Caki2 (cell line): ENCODE measurements at places on chromosomes 4 and X.

- no peak for DNase-seq
Observed at GRCh38 chrX:84174348-84174747, 13.7 kb downstream of the RPS6KA6 start.

GRCh38 chr4:180041576-180041975 is 2201.6 kb upstream of the TENM3 start:
- DNase-seq, result no peak

GRCh38 chrX:56783450-56783831 is 54.4 kb downstream of the NBDY start:
- no peak for DNase-seq

- peak; percentile 66 for DNase-seq
Observed at GRCh38 chr4:70704931-70705182, 16.5 kb downstream of the UTP3 start.

DNA sequence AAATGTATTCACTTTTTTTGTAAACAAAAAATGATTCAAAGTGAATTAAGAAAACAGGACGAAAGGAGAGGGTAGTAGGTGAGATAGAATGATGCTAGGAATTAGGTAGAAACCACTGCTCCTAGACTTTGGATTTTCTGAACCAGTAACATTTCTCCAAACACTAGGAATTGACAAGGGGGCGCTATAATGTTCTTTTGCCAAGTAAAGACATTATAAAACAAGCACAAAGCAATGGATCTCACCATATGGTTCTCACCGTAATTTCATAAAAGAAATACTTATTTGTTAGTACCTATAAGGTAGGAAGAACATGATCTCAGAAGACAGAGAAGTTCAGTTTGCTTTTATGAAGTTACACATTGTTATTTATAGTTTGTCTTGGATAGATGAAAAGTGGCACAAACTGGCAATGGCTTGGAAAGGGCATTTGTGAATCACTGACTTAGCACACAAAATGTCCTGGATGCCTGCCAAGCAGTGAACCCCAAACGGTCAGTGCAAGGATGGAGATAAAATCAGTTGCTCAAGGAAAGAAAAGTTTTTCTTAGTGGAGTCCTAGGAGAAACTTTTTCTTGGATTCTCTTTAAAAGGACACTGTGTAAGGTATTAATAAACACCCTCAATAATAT is 8.1 kb upstream of the TBC1D1 start:
- no peak for DNase-seq

DNA sequence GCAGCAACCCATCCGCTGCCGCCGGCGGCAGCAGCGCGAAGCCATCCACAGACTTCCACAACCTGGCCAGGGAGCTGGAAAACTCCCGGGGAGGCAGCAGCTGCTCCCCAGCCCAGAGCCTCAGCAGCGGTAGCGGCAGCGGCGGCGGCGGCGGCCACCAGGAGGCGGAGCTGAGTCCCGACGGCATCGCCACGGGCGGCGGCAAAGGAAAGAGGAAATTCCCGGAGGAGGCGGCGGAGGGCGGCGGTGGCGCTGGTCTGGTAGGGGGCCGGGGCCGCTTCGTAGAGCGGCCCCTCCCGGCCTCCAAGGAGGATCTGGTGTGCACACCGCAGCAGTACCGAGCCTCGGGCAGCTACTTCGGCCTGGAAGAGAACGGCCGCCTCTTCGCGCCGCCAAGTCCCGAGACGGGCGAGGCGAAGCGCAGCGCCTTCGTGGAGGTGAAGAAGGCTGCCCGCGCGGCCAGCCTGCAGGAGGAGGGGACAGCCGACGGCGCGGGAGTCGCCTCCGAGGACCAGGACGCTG is 4.9 kb downstream of the PRDM8 start:
- peak; percentile 87 for DNase-seq

GRCh38 chrX:129071390-129071789 is 451.9 kb downstream of the SMARCA1 start:
- DNase-seq, result no peak

GRCh38 chrX:115065304-115065703 is 47.9 kb upstream of the IL13RA2 start:
- DNase-seq, result no peak

DNA sequence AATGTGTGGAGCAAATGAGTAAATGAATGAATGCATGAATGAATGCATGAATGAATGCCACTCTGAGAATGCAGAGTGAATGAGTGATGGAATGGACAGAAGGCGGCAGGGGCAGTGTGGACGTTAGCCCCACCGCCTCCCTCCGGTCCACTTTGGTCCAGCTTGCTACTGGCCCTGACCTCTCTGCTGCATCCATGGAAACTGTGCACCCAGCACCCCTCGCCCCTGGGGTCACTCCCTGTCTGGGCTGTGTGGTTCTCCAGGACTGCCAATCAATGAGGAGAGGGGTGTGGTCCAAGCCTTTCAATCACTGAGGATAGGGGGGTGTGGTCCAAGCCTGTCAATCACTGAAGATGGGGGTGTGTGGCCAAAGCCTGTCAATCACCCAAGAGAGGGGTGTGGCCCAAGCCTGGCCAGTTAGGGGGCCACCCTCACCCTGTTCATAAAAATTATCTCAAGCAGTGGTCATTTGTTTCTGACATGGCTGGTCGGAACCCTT is 39.2 kb upstream of the ASMTL start:
- no peak for DNase-seq

- DNase-seq, result no peak
Observed at GRCh38 chr4:6991249-6991648, 51.9 kb upstream of the TADA2B start.

- DNase-seq, result peak; percentile 23
Observed at GRCh38 chrX:12814420-12814819, 23.2 kb downstream of the PRPS2 start.

GRCh38 chrX:125894947-125895346 is 271.1 kb downstream of the DCAF12L2 start:
- DNase-seq, result no peak
